Hippocampal formation (tissue), 2 donors: ENCODE measurements at places on chromosomes 4 and X.

GRCh38 chrX:356385-357034 lies 30.2 kb downstream of the PPP2R3B start:
- no peak for DNase-seq

GRCh38 chr4:70711599-70711998 lies 10.2 kb upstream of the RUFY3 start:
- no peak for DNase-seq

- no peak for DNase-seq
Observed at GRCh38 chrX:126376465-126376864, 176.1 kb downstream of the DCAF12L1 start.

GRCh38 chr4:48109413-48110263 lies 24.4 kb downstream of the TXK start:
- DNase-seq: no peak

GRCh38 chr4:80419946-80420345 lies 84.4 kb downstream of the CFAP299 start:
- no peak for DNase-seq

- DNase-seq: no peak
Observed at GRCh38 chr4:122728856-122729255, 3.6 kb upstream of the BBS12 start.

DNA sequence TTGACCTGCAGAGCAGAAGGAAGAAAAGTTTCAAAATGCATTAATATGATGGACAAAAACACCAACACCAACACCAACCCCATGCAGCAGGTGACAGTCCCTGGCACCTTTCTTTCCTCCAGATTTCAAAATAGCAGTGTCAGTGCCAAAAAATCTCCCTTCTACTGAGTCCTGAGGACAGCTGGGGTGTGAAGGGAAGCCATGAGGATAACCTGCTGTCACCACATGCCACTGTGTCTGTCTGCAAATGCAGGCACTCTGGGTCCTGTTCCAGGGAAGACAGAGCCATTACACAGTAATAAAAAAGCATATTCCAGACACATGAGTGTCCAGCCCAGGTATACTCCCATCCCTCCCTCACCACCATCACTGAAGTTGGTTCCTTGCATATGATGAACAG lies 187.5 kb downstream of the BMP15 start:
- no peak for DNase-seq

DNA sequence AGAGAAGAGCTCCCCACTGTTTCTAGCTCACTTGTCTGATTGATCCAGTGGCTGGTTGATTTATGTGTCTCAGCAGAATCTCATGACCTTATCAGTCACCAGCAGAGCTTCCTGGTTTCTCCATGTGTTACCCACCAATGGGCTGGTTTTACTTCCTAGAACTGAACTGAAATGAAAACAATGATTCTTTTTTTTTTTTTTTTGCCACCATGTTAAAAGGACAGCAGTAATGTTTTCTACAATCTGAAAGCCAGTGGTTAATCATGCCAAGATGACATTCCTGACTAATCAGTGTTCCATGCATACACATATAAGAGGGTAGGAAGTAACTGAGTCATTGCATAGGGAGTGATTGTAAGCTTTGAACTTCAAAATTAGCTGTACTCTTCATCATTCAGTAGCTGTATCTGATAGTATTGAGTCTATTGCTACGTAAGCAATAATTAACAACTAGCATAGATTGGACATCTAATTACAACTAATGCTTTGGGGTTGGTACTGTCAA lies 67.7 kb downstream of the SLC4A4 start:
- no peak for DNase-seq

DNA sequence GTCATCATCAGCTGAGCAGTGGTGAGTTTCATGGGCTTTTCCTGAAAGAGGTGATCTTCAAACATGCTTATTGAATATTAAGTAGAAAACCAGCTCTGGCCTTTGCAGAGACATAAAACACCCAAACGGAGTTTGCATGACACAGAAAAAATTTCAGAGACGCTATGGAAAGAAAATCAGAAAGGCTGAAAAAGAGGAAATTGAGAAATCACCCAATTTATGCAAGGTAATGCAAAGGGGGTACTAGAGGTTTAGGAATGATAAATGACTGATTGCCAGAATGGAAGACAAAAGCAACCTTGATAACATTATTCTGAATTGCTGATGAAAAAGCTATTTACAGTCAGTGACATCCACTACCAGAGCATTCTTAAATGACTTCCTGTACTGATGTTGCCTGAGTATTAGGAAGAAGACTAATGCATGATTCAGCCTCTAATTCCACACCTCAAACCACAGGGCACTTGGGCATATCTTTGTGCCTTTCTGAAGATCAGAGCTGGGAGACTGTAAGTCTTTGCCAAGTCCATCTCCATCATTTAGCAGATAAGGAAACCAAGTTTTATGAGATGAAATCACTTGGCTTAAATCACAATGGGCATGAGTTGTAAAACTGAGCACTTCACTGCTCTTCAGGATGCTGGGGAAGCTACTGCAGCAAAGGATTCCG lies 565.7 kb downstream of the PPARGC1A start:
- no peak for DNase-seq

DNA sequence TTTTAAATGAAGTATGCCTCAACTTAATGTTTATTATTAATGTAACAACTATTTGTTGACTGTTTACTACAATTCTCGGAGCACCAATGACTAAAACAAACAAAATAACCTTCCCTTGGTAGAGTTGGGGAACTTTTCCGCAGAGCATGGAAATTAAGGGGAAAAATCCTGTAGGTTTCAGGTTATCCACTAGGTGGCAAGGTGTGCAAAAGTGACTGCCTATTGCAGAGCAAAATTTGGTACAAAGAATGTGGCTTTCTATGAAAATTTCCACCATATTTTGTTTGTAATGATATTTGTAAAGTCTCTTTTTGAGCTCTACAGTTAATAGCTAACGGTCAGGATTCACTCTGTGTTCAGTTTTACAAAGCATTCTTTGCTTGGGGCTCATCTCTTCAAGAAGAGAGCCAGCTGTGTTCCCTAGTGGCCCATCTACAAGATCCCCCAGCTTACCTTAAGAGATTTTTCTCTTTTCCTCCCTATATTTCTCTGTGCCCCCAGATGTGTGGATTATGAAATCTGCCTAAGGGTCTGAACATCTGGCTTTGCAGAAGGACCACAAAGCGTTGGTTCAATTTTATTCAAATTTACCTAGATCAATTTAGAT lies 61.1 kb downstream of the FBXO8 start:
- no peak for DNase-seq

GRCh38 chrX:121782976-121783375 lies 735.6 kb downstream of the GLUD2 start:
- no peak for DNase-seq

GRCh38 chr4:111802191-111802590 lies 343.1 kb upstream of the FAM241A start:
- no peak for DNase-seq

GRCh38 chr4:52081216-52081615 lies 30.1 kb downstream of the SPATA18 start:
- no peak for DNase-seq

DNA sequence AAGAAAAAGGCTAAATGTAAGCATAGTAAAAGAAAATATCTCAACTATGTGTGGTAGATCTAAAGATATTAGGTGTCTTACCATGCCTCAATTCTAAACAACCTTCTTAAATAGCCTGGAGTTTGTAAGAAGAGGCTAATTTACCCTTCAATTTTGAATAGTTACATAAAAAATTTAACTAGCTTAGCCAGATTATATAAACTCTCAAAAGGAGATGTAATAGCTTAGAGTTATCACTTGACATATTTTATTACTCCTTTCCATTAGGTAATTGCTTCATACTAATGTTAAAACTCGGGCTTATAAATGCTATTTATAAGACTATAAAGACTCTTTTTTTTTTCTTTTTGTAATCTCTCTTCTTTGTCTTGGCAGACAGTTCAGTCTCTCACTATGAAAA lies 297.5 kb upstream of the PABPC4L start:
- DNase-seq: no peak

GRCh38 chrX:19789376-19789775 lies 98.0 kb downstream of the SH3KBP1 start:
- no peak for DNase-seq

GRCh38 chr4:89653012-89653411 lies 183.9 kb downstream of the SNCA start:
- DNase-seq: no peak

GRCh38 chr4:146310319-146311021 lies 96.1 kb downstream of the REELD1 start:
- no peak for DNase-seq

DNA sequence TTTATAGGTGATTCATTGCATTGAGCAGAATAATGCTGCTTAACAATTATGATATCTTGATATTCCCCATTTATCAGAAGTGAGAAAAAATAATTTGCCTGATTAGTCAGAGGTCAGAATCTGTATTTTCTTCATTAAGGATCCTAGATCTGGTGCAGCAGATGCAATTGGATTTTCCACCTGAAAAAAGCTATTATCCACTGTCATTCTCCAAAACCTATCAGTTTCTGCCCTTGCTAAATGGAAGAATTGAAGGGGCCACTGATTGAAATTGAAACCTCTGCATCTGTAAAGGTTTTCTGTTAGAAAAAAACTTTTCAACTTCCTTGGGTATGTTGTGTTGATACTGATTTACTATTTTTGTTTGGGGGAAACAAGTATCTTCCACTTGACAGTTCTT lies 636.0 kb upstream of the NDST4 start:
- no peak for DNase-seq

DNA sequence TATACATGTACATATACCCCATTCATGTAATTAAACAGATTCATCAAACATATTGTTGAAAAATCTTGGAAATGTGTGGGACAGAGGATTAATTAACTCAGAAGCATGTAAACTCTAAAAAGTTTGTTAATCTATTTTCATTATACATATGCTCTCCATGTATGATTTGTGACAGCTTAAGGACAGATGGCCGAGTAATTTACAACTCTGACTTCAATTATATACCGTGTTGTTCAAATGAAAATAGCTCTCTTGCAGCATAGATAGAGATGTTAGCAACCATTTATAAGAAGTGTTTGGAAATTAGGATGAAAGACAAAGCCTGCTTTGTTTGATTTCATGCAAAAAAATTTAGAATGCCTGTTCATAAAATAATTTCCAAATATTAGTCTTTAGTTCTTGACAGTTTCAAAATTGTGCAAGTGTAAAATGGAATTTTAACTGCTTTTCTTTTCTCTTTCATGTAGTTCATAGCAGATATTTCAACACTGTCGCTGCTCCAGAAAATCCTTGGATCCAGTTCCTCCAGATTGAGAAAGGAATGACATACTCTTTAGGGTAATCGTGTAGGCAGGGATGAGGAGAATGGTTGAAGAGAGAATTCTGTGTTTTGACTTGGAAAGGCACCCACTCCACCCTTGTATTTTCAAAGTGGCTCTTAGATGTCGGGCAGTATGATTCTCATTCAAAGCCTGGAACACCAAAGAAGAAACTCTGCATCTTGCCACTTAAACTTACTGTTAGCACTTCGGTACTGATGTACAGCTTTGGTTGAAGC lies 23.1 kb downstream of the AFF2 start:
- no peak for DNase-seq

- DNase-seq: no peak
Observed at GRCh38 chrX:110082161-110082560, 79.2 kb downstream of the TMEM164 start.

- no peak for DNase-seq
Observed at GRCh38 chr4:147355032-147355656, 125.8 kb upstream of the EDNRA start.

DNA sequence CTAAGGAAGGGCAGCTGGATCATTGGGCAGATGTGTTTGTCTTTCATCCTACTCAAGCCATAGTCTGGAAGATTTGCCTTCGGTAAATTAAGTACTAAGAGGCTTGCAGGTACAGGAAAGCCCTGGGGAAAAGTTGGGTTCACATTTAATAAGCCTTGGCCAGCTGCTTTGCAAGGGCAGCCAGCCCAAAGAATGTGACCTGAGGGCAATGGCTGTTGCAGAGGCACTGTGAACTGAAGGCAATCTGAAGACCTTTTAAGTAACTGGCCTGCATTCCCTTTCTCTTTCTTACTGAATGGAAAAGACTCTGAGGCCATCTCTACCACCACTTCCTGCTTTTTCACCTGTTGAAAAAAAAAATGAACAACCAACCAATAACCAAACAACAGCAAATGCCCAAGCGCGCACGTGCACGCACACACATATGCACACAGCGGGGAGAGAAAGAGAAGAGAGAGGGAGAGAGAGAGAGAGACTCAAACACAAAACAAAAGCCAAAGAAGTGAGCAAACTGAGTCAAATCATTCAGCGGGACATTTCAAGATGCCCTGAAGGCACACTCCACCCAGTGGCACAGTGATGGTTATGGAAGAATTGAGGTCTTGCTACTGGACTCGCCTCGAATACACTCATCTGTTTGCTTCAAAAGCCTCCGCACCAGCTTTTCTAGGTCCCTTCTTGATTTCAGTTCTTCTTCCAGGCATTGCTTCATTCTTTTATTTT lies 19.6 kb downstream of the CD40LG start:
- DNase-seq: no peak

DNA sequence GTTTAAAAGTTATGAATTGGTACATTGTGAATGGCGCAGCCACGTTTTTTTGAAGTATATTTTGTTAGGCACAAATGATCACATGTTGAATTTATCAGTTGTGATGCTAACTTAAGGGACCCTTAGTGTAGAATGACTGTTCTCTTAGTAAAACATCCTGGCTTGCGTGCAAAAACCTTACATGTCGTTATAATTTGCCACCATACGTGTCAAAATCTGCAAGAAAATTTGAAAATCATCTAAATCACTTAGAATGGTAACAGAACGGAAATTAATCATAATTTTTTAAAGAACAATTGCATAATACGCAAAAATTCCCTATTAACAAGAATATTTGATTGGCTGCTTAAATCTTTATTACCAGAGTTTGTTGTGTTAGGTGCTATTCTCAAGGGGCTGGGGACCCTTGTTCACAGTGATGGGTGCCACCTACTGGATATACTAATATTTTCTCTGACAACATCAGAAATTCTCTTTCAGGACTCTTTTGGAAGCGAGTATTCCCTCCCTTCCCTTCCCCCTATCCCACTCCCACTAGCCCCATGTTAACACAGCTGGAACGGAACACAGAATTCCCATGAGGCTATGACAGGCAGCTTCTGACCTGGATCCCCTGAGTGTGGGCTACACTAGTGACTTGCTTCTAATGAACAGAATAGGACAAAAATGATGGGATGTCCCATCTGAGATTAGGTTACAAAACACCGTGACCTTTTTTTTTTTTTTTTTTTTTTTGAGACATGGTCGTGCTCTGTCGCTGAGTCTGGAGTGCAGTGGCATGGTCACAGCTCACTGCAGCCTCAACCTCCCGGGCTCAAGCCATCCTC lies 71.8 kb downstream of the SUPT20HL2 start:
- no peak for DNase-seq

GRCh38 chr4:20395160-20395773 lies 143.6 kb downstream of the SLIT2 start:
- DNase-seq: no peak

GRCh38 chr4:72951628-72952027 lies 117.9 kb downstream of the COX18 start:
- DNase-seq: no peak

DNA sequence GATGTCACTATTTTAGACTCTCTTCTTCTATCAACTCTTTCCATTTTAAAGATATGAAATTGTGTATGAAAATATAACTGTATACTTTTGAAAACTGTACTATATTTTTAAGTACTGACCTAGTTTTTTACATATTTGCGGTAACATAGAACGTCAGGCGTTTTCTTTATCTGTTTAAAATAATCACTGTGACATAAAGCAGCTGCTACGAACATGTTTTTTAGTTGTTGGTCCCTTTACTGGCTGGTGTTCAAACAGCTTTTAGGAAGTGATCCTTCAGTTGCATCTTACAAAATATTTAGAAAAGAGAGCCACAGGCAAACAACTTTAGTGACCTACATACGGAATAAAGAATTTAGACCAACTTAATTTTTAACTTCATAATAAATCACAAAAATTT lies 73.1 kb downstream of the METTL14 start:
- DNase-seq: no peak
